A549 treated with Hydrocortisone at 1 μM for 4 hours (cell line): ENCODE measurements at places on chromosomes 5 and 9. TPM values are rescaled to one million over a fixed set of nuclear protein-coding genes. Genes with fewer than 3 reads are reported as not detected.

The CCDC171 gene
- total RNA-seq = 0.28 to 0.53 TPM (median 0.37 TPM) in 5 replicates

The PCDHAC2 gene
- total RNA-seq = 3.3 to 4.9 TPM (median 3.7 TPM) in 5 replicates

The SPATA31A1 gene
- total RNA-seq = not detected in 5 replicates

The CCL27 gene
- 0.28 to 0.30 TPM in 2 of 5 replicates, not detected in the others for total RNA-seq

The OLFML2A gene
- total RNA-seq = 22.1 to 40.5 TPM (median 31.5 TPM) in 5 replicates

The CCDC183 gene
- 0.18 to 0.63 TPM (median 0.44 TPM) in 5 replicates for total RNA-seq

The LCN9 gene
- total RNA-seq = 0.13 to 0.16 TPM in 2 of 5 replicates, not detected in the others

The TTF1 gene
- total RNA-seq = 13.3 to 16.2 TPM (median 14.3 TPM) in 5 replicates

The CCNJL gene
- total RNA-seq = 9.9 to 14.0 TPM (median 10.9 TPM) in 5 replicates

The MAP1B gene
- total RNA-seq = 29.8 to 59.4 TPM (median 37.8 TPM) in 5 replicates

The ADAMTS19 gene
- not detected in 5 replicates for total RNA-seq

The INSL4 gene
- 13.9 to 17.9 TPM (median 16.5 TPM) in 5 replicates for total RNA-seq

The CAVIN4 gene
- total RNA-seq = 0.29 to 0.53 TPM (median 0.46 TPM) in 5 replicates

The OR1J2 gene
- not detected in 5 replicates for total RNA-seq

The DAP gene
- 56.6 to 61.4 TPM (median 60.1 TPM) in 5 replicates for total RNA-seq

The NRG2 gene
- 1.4 to 2.2 TPM (median 1.8 TPM) in 5 replicates for total RNA-seq

The LRRC26 gene
- 0.41 to 1.7 TPM (median 0.93 TPM) in 5 replicates for total RNA-seq

The LCN1 gene
- total RNA-seq = 0.15 to 0.20 TPM in 2 of 5 replicates, not detected in the others

The ERCC8 gene
- total RNA-seq = 11.7 to 21.1 TPM (median 13.8 TPM) in 5 replicates

The ENTREP1 gene
- 0.52 to 0.84 TPM (median 0.76 TPM) in 5 replicates for total RNA-seq

The PCDHGA8 gene
- total RNA-seq = 0.02 to 0.05 TPM (median 0.05 TPM) in 3 of 5 replicates, not detected in the others

The C6 gene
- not detected in 5 replicates for total RNA-seq

The PAPPA gene
- 21.8 to 38.1 TPM (median 32.1 TPM) in 5 replicates for total RNA-seq

The ZNF483 gene
- total RNA-seq = 0.18 to 0.94 TPM (median 0.49 TPM) in 5 replicates

The ELOVL7 gene
- 8.4 to 14.7 TPM (median 10.7 TPM) in 5 replicates for total RNA-seq

The REEP2 gene
- 5.9 to 7.5 TPM (median 7.0 TPM) in 5 replicates for total RNA-seq

The APBA1 gene
- 0.09 to 0.56 TPM (median 0.12 TPM) in 5 replicates for total RNA-seq

The GRIN1 gene
- 0.22 to 0.66 TPM (median 0.45 TPM) in 5 replicates for total RNA-seq

The GGTA1 gene
- not detected in 5 replicates for total RNA-seq

The PCDHA1 gene
- 0.14 to 0.29 TPM (median 0.23 TPM) in 5 replicates for total RNA-seq

The ADRA1B gene
- total RNA-seq = 19.3 to 23.5 TPM (median 21.5 TPM) in 5 replicates
